ENCODE measurements at places on chromosomes 3 and 15. TPM values are rescaled to one million over a fixed set of nuclear protein-coding genes. Genes with fewer than 3 reads are reported as not detected.

DNA sequence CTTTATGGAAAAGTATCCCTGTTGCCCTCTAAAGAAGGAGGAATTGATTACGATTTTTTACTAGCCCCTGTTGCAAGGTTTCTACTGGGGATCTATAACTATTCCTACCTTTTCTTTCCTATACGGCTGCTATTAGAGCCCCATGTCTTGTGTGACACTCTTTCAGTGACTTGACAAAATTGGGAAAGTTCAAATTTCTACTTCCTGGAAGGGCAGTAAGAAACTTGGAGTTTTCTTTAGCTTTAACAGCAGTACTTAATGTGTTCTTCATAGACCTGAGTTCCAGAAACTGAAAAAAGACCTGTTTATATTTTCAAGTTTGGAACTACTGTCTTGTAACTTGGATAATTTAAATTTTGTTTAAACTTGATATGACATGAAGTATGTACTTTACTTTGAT is 54.7 kb downstream of the TRPC1 start:
- DNase-seq: no peak

DNA sequence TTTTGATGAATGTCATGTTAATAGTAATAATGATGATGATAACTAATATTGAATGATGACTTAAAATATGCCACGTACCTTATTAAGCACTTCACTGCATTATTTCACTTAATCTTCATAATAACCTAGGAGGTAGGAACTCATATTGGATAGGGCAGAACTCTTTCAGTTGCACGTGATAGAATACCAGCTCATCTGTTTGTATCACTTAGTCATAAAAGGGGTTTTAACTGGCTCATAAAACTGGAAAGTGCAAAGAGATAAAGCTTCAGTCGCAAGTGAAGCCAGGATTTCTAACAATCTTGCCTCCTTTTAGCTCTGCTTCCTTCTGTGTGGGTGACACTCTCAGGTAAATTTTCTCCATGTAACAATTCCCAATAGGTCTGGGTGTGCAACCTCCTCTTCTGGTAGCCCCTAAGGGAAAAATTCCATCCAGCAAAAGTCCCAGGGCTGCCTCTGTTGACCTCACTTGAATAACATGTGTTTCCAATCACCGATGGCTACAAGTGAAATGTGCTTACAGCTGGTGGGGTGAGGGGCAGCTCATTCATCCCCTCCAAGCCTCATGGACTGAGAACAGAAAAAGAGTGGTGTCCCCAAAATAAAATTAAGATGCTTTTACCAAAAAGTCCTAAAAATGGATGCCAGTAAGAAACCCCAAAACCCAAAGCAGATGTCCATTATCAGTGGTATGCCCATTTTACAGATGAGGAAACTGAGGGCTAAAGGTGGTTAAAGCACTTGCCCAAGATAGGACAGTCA is 9.3 kb downstream of the GXYLT2 start:
- DNase-seq: no peak

DNA sequence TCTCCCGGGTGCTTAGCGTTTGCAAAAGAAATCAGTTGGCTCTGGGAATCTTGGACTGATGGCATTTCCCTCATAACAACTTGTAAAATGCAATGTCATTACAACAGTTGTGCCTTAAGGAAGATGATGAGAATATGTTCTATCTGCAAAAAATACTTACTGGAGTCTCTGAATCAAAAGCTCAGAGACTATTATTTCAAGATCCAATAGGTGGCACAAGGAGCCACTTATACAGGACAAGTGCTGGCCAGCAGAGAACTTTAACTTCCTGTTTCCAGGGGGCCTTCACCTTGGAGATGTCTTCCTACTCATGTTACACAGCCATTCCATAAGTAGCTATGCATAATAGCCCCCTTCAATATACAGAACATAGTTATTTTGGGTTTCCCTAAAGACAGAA is 8.9 kb upstream of the RPS27L start:
- no peak for DNase-seq

DNA sequence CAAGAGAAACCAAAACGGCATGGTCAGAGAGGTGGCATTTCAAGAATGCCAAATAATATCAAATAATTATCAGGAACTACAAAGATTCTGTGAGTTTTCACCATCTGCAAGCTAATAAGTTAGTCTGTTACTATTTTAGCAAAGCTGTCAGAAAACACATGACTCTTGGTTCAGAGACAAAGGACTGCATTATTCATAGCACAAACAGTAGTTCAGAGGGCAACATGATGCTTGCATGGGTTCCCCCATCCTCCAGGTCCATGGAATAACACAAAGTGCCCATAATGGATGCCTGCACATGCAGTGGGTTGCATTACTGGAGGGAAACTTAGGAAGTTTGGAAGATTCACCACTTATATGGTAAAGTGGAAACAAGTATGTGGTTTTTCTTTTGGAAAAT is 228.8 kb upstream of the ALCAM start:
- no peak for DNase-seq

- peak; percentile 32 for DNase-seq
Observed at GRCh38 chr3:7504886-7505775, 644.2 kb downstream of the GRM7 start.

- no peak for DNase-seq
Observed at GRCh38 chr3:182797876-182798275, 4.6 kb downstream of the ATP11B start.

GRCh38 chr3:45011756-45012508 is 14.2 kb upstream of the CLEC3B start:
- peak; percentile 94 for DNase-seq

- DNase-seq: no peak
Observed at GRCh38 chr3:115100806-115101205, 46.3 kb downstream of the ZBTB20 start.

The HIGD2B gene
- not detected for total RNA-seq

DNA sequence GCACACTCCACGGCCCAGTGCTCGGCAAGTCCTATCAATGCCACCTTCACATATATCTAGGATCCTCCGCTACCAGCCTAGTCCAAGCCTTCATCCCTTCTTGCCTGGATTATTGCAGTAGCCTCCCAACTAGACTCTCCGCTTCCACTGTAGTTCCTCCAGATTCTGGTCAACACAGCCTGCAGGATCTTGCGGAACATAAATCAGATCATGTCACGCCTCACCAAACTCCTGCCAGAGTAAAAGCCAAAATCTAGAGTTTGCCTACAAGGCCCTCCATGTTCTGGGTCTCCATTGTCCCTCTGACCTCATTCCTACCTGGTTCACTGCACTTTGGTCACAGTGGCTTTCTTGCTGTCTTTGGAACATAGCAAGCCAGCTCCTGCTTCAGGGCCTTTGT is 3.6 kb downstream of the BDH1 start:
- no peak for DNase-seq

DNA sequence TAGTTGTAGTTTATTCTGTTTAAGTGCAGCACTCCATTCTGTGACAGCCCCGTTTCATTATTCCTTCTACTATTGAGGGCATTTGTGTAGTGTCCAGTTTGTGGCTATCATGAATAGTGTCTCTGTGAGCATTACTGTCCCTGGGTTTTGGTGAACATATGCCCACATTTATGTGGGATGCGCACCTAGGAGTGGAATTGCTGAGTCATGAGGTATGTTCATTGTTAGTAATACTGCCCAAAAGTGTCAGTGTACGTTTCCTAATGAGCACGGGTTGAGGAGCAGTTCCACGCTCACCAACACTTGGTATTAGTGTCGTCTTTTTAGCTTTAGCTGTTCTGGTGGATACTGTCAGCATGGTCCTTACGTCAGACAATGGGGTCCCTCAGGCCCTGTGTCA is 131.8 kb downstream of the SLCO3A1 start:
- no peak for DNase-seq
